ENCODE measurements at places on chromosomes 12 and 14.

GRCh38 chr12:64759035-64759894 is at the start of gene GNS:
GNS (minus strand) TSS chr12:64759406; CDS start chr12:64759276, 130 bp downstream.
- DNase-seq: peak; percentile 88

DNA sequence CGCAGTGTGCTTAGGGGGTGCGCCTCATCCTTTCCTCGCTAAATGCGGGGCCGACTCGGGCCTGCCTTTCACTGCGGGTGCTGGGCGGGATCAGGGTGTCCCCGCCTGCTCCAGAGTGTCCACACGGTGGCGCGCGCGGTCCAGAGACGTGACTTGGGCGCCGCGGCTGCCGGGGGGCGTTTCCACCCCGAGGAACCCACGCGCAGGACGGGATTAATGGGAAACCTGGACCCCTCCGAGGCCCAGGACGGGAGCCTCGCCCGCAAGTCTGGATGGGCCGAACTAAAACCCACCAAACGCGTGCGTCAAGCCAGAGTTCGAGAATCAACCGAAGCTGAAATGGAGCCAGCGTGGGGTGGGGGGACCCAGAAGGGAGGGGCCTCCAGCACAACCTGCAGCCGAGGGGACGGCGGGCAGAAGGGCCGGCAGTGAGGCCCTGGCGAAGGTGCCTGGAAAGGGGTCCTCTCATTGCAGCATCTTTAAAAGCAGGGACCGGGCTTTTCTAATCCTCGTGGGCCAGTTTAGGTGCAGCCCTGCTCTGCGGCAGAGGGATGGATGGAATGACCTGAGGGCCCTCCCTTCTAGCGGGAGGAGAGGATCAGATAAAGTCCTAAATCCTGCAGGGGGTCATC is 93.3 kb downstream of the NINJ2 start:
- peak; percentile 72 for DNase-seq

DNA sequence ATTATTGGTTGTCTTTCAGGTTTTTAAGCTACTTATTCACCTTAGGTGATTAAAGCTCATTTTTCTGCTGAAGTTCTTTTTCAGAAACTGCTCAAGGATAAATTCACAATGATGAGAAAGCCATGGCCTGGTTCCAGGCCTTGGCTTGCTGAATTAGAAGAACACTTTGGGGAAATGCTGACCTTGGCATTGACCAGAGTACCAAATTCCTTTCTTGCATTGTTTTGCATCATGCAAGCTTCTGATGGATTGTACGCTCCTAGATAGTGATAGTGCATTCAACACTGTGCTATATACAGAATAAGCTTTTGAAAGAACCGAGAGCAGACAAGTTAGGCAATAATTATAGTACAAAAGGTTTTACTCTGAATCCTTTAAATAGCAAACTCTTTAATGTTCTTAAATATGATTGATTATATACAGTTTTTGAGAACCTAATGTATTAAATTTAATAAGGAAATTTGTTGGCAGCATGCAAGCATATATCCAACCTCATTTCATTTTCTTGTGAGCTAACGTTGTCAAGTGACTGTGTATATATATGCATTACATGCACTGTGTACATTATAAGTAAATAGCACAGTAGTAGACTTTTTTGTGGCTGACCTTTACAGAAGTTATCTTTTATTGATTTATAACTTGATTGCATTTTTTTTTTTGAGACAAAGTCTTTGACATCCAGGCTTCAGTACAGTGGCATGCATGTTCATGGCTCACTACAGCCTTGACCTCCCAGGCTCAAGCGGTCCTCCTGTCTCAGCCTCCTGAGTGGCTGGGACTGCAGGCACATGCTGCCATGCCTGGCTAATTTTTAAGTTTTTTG is 99.2 kb downstream of the DIP2B start:
- DNase-seq: no peak

DNA sequence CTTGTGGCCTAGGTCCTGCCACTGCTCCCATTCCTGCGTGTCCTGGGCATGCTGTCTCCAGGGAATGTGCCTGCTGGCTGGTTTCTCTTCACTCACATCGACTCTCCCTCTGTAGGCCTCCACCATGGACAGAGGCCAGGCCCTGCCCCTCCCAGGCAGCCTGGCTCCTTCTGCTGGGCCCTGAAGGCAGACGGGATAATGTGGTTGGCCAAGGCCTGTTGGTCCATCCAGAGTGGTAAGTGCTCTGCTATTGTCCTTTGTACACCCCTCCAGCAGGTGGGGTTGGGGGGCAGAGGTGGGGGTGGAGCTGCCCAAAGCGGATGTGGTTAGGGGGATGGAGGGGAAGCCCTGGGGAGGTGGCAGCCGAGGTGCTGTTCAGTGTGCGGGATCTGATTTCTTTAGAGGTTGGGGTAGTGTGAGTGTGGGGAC is 9.5 kb upstream of the NR4A1 start:
- DNase-seq: no peak

DNA sequence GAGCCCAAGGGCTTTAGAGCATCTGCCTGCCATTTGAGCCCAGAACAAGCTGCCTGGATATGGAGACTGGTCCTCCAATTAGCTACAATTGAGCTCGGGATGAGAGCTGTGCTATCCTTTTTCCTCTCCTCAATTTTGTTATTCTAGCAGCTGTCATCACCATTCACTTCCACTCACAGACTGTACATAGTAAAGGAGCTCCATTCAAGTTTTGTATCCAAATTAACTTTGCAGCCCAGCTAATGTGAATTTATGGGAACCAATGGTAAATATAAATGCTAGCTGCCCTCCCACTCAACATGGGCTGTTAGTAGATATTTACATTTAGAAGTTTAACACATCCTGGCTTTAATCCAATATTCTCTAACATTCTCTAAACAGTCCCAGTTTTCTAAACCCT is 44.6 kb downstream of the BMP4 start:
- DNase-seq: no peak

DNA sequence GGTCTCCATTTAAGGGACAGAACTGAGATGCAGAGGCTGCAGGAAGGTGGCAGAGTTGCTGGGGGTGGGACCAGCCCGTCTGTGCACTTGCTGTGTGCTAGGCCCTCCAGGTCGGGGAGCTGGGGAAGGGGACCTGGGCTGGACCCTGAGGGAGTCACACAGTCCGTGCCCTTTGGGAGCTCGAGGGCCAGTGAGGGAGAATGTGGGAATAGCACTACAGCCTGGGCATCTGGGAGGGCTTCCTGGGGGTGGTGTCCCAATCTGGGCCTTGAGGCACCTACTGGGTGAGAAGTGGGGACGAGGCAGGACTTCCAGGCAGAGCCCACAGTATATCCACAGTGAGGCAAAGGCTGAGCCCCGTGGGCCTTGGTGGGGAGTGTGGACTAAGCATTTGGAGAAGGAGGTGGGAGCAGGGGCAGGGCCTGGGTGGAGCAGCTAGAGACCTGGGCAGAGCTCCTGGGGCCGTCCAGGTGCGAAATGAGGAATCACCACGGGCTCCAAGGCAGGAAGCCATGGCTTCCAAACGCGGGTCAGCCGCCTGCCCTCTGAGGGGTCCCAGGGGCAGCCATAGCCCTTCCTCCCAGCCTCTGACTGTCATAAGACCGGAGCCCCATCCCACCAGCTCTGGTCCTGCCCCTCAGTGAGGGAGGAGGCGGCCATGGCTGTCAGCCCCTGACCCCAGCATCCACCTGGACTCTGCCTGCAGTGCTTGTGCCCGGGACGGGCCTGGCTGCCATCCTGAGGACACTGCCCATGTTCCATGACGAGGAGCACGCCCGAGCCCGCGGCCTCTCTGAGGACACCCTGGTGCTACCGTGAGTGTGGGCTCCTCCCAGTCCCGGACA is 6.6 kb downstream of the ASPG start:
- no peak for DNase-seq

DNA sequence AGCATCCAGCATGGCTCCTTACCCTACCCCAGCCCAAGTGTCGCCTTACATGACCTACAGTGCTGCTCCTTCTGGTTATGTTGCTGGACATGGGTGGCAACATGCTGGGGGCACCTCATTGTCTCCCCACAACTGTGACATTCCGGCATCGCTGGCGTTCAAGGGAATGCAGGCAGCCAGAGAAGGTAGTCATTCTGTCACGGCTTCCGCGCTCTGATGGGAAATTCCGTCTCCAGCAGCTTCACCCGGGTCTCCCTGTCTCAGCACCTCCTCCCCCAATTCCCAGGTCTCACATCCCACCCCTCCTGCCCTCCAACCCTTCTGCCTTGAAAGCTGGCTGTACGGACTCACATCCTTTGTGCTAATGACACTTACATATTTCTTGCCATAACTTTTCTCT is 14.6 kb downstream of the PAX9 start:
- no peak for DNase-seq

DNA sequence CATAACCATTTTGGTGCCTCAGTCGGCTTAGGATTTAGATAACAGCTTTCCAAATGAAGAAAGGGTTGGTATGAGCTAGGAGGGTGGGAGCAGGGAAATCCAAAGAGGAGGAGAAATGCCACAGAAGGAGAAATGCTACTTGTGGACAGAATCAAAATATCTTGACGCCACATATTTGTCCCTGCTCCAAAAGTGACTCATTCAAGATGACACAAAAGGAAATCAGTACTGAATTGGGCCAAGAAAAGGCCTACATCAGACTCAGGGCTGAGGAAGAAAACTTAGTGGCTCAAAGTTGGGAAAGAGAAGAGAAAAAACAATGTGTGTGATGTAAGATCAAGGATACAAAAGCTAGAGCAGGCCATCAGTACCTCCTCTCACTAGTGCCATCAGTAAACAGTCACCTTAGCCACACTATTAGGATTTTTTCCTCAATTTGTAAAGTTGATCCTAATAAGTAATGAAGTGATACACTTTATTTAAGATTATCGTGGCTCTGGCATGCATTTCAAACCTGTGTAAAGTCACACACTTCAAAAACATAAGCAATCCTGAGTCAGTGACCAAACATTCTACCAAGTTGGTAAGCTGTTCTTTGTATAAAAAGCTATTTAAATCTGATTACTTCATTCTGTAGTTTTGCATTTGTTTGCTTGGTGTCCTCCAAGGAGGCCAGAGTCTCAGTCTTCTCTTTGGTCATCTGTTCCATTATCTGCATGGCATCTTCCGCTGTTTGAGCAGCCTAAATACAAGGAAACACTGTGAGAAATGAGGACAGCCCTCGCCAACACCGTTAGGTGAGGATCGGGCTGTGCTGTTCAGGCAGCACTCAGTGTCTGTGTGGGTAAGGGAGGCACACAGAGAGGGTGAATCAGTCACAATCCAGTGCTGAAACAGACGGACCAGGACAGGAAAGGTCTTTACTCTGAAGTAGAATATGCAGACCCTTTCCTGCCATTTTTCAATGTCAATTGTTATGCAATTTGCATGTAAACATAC is 52.6 kb upstream of the VPS33A start:
- DNase-seq: no peak

GRCh38 chr14:36585100-36585499 is 2.7 kb upstream of the NKX2-8 start:
- no peak for DNase-seq

DNA sequence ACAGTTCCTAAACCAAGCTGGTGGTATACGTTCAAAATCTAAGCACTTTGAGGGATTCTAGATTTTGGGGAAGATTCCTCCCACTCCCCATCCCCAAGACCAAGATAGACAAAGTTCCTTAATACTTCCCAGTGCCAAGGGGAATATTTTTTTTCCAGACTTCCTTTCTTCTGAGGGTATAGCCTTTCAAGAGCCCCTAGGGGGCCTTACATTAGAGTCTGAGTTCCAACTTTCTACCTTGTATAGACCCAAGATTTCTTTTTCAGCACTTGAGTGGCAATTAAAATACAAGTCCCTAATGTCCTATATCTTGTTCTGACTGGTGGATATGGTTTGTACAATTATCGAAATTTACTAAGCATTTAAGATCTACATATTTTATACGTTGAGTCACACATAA is 28.7 kb upstream of the SOS2 start:
- DNase-seq: no peak

GRCh38 chr14:68703093-68703492 is 89.8 kb downstream of the ZFP36L1 start:
- no peak for DNase-seq

Data from activated T-helper 1 cell treated with Interleukin-2 at 50 U/mL for 16 hours (primary cell).